CD4-positive, alpha-beta T cell treated with Interleukin-4 for 4 hours (primary cell): ENCODE measurements at places on chromosomes 7 and 10.

DNA sequence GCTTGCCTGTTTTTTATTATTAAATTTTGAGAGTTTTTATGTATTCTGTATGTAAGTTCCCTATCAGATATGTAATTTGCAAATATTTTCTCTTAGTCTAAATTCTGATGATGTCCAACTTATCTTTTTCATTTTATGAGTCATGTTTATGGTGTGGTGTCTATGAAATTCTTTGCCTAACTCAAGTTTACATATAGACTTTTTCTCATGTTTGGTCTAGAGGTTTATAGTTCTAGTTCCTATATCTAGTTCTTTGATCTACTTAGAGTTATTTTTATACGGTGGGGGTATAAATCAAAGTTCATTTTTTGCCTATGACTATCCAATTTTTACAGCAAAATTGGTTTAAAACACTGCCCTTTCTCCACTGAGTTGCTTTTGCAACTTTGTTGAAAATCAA, 26.3 kb upstream of the CCDC7 start:
- DNase-seq, result no peak

- DNase-seq, result no peak
Measured at GRCh38 chr10:105844676-105845570, 1203.8 kb downstream of the SORCS3 start.

GRCh38 chr10:25914776-25915175, 19.3 kb upstream of the MYO3A start:
- no peak for DNase-seq

GRCh38 chr10:66187053-66187733, 738.6 kb upstream of the LRRTM3 start:
- DNase-seq, result no peak

- DNase-seq, result no peak
Measured at GRCh38 chr10:112744181-112745096, 205.6 kb upstream of the TCF7L2 start.

DNA sequence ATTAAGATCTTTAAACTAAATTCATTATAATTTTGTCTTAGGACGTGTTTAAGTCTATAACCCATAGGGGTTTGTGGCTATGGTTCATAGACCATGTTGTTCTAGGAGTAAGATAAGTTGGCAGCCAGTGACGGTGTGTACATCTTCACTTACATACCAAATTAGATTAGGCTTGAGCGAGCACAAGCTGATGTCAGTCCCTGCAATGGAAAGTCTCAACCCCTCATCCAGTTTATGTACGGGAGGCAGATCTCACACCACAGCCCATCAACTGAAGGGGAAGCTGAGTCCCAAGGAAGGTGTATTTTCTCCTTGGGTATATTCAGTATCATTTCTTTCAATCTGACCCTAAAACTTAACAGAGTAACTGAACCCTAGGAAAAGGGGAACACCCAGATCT, 5.1 kb upstream of the SMC3 start:
- no peak for DNase-seq

- no peak for DNase-seq
Measured at GRCh38 chr7:24216576-24217125, 67.3 kb upstream of the NPY start.

DNA sequence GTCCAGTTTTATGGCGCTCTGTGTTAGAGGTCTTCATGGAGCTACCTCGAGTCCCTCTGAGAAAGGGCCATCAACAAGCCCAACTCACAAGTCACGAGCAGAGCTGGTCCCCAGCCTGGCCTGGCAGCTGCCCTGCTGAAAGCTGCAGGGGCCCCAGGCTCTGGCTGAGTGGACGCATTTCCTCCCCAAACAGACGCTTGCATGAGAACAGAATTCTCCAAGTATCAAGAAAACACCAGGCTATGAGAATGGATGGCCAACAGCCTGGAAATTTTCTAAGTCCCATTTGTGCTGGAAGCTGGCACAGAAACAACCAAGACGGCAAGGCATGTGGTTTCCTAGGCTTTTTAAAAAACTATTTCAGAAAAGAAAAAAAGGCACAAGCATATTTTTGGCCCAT, 114.8 kb downstream of the FAM53B start:
- no peak for DNase-seq

DNA sequence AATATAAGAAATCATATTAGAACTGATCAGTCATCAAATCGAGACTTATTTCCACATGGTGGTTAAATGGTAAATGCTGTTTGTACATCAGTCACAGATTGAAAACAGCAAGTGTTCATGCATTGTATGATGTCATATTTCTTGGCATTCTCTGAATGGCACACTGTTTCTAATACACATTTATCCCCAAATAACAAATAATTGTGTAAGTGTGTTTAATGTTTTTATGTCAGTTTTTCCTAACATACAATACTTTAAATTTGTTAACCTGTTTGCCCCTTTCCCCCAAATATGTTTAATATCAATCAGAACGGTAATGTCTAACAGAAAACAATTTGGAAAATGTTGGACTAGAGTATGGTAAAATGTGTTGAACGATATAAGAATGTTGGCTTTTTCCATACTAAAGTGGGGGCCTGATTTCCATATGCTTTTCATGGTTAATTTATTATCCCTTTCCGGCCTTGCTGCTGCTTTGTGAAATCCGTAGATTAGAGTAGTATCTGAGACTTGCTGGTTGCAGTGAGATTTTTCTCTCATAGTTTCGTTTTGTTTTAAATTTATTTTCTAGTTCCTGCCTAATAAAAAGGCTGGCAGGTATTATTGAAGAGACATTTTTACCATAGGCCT, 23.7 kb downstream of the RAB18 start:
- no peak for DNase-seq

GRCh38 chr7:128837521-128837921, 7.3 kb downstream of the FLNC start:
- DNase-seq, result no peak

- no peak for DNase-seq
Measured at GRCh38 chr7:5231116-5231515, 41.1 kb downstream of the WIPI2 start.

DNA sequence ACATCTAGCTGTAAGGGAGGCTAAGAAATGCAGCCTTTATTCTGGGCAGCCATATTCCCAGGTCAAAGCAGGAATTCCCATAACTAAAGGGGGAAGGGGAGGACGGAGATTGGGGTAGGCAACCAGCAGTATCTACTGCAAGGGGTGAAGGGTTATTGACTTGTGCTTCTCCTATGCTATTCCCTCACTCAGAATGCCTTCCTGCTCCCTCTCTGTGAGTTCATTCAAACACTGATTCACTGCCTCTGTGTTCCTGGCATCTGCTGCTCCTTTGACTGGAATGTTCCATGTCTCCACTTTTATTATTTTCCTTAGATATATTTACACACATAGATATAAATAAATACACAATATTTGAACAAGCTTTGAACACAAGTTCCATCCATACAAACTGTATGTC, 11.1 kb downstream of the HTR7 start:
- DNase-seq, result no peak

GRCh38 chr7:117803476-117803875, 69.8 kb downstream of the CTTNBP2 start:
- DNase-seq, result no peak

GRCh38 chr10:31549896-31550295, 230.9 kb downstream of the ZEB1 start:
- no peak for DNase-seq

- peak; percentile 27 for DNase-seq
Measured at GRCh38 chr7:39733881-39734632, 110.7 kb downstream of the RALA start.

DNA sequence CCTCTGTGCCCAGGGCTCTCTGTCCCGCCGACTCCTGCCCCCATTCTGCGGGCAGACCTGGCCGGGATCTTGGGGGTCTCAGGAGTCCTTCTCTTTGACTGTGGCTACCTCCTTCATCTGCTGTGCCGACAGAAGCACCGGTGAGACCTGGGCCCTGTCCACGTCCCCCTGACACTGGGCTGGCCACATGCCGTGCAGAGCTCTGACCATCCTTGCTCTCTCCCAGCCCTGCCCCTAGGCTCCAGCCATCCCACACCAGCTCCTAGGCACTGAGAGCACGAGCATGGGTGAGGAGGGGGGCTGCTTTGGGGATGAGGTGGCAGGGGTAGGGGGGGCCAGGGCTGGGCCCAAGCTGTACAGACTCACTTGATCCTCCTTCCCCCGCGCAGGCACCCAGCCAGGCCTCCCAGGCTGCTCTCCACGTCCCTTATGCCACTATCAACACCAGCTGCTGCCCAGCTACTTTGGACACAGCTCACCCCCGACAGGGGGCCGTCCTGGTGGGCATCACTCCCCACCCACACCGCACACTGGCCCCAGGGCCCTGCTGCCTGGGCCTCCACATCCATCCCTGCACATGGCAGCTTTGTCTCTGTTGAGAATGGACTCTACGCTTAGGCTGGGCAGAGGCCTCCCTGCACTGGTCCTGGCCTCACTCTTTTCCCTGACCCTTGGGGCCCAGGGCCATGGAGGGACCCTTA, 4.8 kb upstream of the PILRB start:
- no peak for DNase-seq

DNA sequence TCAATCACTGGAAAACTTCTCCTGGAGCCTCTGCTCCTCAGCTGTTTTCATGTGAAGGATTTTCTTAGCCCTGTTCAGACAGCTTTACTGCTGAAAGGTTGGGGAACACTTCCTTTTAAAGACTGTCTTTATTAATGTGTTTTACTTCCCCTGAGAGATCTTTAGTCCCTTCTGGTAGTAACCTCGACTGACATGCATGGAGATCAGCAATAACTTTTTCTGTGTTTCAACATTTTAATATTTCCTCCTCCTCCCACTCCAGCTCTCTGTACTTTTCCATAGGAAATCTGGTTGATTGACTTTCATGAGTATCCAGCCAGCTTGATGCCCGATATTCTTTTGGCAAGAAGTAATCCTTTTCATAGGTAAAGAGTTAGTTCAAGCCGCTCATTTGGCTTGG, 62.7 kb upstream of the STRIP2 start:
- DNase-seq, result no peak

DNA sequence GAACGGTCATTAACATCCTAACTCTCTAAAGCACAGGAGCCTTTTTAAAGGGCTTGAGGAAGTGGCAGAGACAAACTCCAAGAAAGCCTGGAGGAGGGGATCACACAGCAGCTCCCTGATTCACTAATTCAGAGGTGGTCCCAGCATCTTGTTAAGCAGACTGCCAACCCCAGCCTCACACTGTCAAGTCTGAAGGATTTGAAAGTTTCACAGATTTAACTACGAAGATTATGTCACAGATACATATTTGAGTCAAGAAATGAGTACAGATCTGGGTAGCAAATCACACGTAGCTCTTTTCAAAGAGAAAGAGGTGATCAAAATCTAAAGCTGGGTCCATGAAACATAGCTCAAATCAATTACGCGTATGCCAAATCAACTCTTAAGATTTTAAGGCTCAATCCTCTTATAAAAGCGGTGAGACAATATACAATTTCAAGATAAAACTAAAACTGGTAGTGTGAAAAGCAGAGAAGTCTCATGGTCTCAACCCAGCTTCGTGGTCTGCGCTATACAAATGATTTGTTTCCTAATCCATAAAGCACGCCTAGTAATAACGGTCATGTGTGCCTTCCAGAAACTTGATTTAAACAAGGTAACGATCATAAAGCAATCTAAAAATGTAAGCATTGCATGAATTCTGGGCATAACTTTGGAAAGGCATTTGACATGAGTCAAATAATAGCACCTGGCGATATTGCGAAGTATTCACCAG, 229.9 kb upstream of the MKLN1 start:
- no peak for DNase-seq

DNA sequence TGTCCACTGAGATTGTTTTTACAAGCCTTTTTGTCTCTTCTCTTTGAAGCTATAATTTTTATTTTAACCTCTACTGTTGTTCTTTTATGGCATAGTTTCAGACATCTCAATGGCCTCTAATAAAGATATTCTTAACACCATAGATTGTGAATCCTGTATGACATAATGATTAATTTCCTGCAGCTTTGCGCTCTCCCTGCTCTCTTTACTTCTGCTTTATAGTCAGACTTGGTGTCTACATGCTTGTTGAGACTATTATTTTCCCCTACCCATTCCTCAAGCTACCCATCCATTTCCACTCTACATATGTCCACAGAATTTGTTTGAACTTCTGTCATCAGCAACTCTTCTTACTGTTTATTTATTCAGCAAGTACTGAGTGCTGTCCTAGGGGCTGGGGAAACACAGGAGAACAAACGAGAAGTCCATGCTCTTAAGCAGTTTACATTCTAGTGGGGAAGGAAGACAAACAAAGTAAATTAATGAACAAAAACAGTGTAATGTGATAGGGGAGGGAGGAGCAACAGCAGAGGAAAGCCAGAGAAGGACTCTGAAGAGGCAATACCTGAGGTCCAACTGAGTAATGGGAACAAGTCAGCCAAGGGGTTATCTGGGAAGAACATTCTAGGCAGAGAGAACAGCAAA, 110.1 kb downstream of the CDK14 start:
- DNase-seq, result no peak

GRCh38 chr7:301291-302053, 11.5 kb downstream of the FOXL3 start:
- no peak for DNase-seq

DNA sequence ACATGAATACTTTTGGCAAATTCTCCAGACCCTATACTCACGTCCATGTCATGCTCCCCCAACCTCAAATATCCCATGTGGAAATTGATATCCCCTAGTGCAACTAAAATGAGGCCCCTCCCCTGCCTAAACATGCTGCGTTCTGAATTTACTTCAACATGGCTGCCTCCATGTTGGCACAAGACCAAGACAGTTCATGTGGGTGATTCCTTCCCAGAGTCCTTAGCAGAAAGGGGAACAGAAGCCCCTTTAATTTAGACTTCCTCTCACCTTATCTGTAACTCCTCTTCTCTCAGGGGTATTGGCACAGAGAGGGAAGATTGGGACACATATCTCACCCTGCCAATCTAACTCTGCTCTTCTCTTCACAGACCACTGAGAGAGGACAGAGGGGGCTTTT, 24.5 kb upstream of the SLC26A3 start:
- DNase-seq, result no peak

DNA sequence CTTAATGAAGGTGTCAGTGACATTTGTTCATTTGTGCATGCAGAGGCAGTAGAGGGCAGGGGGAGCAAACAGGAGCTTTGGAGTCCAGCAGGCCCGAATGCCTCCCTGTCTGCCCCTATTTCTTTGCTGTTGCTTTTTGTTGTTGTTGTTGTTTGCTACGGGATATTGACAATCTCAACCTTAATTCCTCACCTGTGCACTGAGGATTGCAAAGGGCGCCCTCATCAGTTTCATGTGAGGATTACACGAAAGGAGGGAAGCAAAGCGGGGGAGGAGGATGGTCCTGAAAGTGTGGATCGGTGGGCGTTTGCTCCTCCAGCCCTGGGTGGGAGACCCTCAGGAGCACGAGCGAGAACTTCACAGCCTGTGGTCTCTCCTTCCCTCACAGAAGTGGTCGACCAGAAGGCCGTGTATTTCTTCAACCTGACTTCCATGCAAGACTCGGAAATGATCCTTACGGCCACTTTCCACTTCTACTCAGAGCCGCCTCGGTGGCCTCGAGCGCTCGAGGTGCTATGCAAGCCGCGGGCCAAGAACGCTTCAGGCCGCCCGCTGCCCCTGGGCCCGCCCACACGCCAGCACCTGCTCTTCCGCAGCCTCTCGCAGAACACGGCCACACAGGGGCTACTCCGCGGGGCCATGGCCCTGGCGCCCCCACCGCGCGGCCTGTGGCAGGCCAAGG, 9.6 kb downstream of the GDF10 start:
- no peak for DNase-seq
